ENCODE measurements at places on chromosomes 1 and 21.

DNA sequence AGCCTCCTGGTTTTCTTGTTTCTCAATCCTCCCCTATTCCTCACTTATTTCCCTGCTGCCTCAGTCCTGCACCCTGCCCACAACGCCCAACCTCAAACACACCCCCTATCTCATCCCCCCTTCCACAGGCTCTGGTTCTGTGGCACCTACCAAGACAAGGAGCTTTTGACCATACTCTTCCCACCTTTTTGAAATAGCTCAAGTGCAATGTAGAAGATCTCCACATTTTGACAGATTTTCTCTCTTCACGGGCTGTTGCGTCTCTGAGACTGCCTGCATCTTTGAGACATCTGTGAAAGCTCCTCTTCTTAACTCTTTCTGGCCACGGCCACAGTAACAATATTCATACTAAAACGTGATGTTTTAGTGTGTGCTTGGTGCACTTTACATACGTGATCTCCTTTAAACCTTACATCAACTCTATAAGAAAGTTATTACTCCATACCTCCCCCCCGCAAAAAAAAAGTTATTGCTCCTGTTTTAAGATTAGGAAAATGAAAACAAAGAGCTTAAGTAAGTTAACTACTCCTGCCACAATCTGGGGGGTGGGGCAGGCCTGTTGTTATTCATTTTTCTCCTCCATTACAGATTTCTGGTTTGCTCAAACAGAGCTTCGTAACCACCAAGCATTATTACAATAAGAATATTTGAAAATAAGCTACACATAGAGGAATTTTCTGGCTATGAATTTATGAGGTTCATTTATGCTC lies 1.8 kb upstream of the SERBP1 start:
- DNase-seq: no peak

DNA sequence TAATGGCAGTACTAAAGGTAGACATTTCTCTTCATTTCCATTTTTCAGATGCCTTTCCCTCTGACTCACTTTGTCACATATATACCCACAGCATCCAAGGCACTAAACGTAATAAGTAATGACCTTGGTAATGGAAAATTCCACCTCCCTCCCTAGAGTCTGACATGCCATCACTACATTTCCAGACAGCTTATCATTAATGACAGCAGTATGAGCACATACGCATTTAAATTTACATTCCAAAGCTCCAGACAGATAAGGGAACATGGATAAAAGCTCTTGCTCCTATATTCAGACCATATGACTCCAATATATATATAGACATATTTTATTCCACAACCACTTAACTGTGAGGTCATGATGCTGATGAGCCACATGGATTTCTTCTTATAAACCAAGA lies 191.7 kb upstream of the GORAB start:
- no peak for DNase-seq

- DNase-seq: no peak
These were observed 210.4 kb upstream of the VAMP3 start for GRCh38 chr1:7560601-7561181.

- DNase-seq: no peak
These were observed 45.0 kb downstream of the ABCD3 start for GRCh38 chr1:94463056-94463764.

GRCh38 chr21:32413697-32414578 lies 1.4 kb downstream of the EVA1C start:
- DNase-seq: no peak

GRCh38 chr1:19617376-19617775 lies 26.7 kb upstream of the NBL1 start:
- DNase-seq: no peak

GRCh38 chr1:29323636-29324035 lies 87.3 kb downstream of the PTPRU start:
- no peak for DNase-seq

GRCh38 chr1:83769072-83769471 lies 229.9 kb downstream of the TTLL7 start:
- DNase-seq: no peak

- DNase-seq: peak; percentile 67
These were observed 364.2 kb upstream of the VAMP3 start for GRCh38 chr1:7406641-7407543.

GRCh38 chr1:61749574-61749973 lies 7.3 kb downstream of the PATJ start:
- no peak for DNase-seq

GRCh38 chr1:210440081-210440480 lies 111.4 kb downstream of the HHAT start:
- DNase-seq: no peak

DNA sequence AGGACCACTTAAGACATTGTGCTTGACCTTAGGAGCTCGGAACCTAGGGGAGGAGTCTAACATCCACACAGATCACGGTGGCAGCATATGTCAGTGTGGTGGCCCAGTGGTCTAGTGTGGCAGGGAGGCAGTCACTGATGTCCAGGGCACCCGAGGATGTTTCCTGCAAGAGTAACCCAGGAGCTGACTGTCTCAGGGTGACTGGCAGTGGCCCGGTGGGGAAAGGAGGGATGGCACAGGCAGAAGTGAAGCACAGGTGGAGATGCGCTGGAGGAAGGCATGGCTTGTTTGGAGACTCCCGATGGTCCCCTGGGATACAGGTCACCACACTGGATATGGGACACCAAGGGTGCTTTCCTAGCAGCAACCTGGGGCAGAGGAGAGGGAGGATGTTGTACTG lies 16.3 kb downstream of the CHIT1 start:
- DNase-seq: peak; percentile 82

DNA sequence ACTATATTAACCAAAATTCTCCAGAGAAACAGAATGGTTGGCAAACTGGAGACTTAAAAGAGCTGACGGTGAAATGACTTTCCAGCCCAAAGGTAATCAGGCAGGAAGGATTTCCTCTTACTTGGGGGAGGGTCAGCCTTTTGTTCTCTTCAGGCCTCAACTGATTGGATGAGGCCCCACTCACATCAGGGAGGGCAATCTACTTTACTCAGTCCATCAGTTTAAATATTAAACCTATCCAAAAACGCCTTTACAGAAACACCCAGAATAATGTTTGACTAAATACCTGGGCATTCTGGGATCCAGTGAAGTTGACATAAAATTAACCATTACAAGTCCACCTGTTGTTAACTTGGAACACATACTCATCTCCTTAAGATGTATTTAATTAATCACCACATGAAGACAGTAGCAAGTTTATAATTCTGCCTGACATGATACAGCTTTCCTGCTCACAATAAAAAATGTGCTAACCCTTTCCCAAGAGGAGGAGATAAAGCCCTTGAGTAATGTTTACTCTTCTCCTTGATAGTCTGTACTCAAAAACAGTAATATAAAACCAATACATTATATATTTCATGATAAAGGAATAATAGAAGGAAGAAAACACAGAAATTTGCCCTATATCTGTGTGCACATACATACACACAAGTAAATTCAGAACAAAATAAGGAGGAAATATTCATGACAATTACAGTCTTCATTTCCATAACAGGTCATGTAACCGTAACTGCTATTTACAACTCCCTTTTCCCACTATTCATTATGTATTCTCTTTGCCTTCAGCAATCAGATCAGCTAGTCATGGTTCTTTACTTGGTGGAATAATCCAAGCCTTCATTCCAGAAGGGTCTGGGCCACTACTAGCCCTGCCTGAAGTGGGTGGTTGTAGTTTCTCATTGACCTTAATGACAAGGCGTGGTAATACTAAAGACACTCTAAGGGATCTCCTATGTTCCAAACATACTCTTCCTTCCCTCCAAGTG lies 107.5 kb upstream of the RUNX1 start:
- no peak for DNase-seq

DNA sequence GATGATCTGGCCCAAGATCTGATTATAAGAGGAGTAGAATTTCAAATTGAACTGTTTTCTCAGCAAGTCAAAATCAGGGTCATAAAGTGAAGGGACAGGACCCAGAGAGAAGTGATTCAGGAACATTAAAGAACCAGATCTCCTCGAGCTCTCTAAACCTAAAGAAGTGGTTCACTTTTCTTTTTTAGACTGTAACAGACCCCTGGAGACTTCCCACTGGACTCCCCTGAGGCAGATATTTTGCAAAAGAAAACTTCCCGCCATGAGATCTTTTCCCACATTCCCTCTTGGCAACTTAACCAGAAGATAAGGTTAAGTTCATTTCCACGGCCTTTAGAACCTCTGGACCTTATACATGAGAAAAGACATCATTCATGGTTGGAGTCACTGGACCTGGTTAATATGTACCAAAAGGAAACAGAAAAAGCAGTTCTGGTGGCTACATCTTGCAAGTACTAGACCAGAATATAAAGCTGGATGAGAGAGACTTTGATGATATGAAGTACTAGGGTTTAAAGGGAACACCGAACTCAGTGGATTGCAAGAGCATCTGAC lies 1061.4 kb downstream of the MRPL39 start:
- DNase-seq: no peak

DNA sequence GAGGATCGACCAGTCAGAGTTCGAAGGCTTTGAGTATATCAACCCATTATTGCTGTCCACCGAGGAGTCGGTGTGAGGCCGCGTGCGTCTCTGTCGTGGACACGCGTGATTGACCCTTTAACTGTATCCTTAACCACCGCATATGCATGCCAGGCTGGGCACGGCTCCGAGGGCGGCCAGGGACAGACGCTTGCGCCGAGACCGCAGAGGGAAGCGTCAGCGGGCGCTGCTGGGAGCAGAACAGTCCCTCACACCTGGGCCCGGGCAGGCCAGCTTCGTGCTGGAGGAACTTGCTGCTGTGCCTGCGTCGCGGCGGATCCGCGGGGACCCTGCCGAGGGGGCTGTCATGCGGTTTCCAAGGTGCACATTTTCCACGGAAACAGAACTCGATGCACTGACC lies 9.6 kb downstream of the FAAP20 start:
- DNase-seq: no peak

DNA sequence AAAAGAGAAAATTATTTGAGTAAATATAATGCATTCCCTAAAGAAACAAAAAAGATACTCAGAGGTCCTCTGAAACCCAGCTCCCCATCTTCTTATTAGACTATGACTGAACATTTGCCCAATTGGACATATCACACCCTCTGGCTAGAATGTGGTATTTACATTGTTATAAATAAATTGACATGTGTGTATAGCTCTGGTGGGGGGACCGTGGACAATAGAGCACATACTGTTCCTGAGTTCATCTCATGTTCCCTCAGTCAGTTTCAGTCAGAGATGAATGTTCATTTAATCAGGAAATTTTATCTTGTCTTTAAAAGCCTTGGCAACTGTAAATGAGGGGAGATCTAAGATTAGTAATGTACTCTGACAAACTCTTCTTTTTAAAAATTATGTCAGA lies 459.3 kb upstream of the ADAMTS5 start:
- no peak for DNase-seq

GRCh38 chr1:221337106-221337505 lies 404.8 kb downstream of the DUSP10 start:
- DNase-seq: no peak

DNA sequence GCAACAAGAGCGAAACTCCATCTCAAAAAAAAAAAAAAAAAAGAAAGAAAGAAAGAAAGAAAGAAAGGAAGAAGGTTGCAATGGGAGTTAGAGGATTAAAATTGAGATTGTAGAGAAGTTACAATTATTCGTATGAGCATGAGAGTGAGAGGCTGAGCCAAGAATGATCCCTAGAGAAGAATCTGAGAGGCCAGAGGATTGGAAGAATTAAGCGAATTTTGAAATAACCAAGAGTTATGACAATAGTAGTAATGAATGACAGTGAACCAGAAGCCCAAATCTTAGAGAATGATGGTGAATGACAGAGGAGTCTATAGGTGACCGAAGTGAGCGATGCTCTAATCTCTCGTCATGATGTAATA lies 369 bp upstream of the ZYG11B start:
- no peak for DNase-seq

DNA sequence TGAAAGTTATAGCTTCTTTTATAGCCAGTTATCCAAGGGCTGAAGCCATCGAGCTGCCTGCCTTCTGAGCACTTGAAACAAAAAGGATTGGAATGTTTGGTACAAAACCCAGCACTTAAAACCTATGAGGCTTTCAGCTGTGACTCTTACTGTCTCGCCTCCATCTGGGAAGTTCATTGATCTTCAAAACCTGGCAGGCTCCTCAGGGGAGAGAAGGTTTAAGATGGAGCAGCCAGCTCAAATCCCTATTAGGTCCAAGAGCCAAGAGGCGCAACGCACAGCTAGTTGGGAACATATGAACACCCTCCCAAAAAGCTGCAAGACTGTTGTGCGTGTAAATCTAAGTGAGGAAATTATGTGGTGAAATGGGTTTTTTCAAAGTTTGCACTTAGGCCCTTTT lies 33.4 kb downstream of the BACE2 start:
- no peak for DNase-seq

- DNase-seq: no peak
These were observed 14.5 kb downstream of the TIAM1 start for GRCh38 chr21:31329456-31330143.

DNA sequence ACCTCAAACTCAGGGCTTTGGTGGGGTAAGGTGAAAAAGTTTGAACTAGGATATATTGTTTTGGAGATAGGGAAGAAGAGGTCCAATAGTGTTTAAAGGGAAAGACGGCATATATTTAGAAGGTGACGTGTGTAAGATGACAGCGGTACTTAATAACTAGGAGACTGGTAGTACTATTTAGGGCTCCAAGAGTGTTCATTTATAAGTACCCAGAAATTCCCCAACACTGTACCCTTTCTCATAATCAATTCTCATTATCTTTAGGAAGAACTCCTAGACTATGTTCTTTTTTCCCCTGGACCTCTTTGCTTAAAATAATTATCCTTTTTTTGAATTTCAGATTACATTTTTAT lies 1.5 kb downstream of the LYPLAL1 start:
- no peak for DNase-seq

DNA sequence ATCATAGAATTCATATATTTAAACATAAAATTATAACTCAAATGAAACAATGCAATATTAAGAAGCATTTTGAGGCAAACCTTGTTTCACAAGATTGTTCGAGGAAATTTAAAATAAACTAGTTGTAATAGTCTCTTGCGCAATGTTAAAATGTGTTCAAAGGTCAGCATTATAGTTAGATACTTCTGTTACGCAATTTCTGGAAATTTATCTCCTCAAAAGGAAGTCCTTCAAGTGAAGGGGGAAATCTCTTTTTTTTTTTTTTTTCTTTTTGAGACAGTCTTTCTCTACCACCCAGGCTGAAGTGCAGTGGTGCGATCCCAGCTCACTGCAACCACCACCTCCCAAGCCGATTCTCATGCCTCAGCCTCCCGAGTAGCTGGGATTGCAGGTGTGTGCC lies 52.1 kb downstream of the FMO4 start:
- no peak for DNase-seq

- no peak for DNase-seq
These were observed 29.8 kb upstream of the NFIA start for GRCh38 chr1:61052395-61053225.

DNA sequence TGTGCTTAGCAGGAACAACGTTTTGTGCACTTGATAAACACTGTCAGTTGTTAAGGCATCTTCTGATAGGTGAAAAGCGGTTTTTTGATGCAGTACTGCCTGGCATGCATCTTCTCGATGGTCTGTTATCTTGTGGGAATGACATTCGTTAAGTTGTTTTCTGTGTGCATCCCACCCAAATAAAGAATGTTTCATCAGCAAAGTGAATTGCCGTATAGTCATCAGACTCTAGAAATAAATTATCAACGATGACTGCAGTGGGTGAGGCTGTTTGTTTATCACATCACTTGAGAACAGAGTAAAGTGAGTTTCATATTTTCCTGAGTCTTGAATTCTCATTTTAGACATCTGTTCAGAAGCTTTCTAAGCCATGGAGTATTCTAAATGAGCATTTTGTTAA lies 34.1 kb downstream of the NFIA start:
- no peak for DNase-seq
